Left ventricle myocardium superior (tissue), 1 donor: ENCODE measurements at places on chromosomes 16 and 17.

DNA sequence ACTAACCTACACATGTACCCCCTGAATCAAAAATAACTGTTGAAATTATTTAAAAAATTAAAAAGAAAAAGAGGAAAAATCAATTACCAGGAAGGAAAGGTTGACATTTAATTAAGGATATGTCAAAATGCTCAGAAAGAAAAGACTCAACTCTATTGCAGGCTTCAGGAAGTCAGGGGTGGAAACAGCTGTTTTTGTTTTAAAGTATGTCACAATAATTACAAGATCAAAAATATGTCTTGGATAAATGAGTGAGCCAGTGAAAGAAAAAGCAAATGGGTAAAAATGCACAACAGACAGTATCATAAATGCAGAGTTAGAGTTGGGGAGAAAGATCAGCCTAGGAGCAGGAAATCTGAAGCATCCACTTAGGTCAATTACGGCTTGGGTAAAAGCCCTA lies 146.0 kb downstream of the CDH11 start:
- no peak for DNase-seq

GRCh38 chr16:81695321-81696165 lies 83.5 kb upstream of the PLCG2 start:
- no peak for DNase-seq

DNA sequence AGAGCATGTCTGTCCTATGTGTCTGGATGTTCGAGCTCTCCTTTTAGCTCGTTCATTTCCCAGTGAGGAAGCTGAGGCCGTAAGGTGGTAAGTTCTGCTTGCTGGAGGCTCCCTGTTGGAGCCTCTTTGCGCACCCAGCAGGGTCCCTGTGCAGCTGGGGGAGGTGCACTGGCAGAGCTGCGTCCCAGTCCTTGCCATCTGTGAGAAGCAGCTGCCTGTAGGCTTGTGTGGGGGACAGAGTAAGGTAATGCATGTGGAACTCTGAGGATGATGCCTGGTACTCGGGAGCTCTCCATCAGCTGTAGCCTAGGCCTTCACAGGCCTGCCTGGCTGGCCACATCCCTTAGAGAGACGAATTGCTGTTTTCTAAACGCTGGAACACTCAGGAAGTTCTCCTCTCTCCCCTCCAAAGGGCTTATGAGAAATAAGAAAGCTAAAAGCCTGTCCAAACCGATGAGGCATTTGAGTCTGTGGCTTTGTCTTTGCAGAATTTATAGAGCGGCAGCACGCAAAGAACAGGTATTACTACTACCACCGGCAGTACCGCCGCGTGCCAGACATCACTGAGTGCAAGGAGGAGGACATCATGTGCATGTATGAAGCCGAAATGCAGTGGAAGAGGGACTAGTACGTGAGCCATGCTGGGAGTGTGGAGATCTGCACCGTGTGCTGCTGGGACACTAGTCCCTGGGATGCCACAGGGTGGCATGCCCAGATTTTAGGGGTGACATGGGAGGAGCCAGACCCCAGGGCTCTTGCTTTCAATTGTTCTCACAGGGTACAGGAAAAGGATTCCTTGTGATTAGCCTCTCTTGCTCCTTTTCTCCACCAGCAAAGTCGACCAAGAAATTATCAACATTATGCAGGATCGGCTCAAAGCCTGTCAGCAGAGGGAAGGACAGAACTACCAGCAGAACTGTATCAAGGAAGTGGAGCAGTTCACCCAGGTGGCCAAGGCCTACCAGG lies 1.6 kb downstream of the NDUFB10 start:
- no peak for DNase-seq

- DNase-seq: no peak
These were observed 14.2 kb downstream of the PLD6 start for GRCh38 chr17:17191961-17192381.

GRCh38 chr16:12410837-12411490 lies 392.7 kb downstream of the CPPED1 start:
- DNase-seq: no peak

GRCh38 chr17:66772148-66772812 lies 62.6 kb upstream of the CACNG5 start:
- no peak for DNase-seq

DNA sequence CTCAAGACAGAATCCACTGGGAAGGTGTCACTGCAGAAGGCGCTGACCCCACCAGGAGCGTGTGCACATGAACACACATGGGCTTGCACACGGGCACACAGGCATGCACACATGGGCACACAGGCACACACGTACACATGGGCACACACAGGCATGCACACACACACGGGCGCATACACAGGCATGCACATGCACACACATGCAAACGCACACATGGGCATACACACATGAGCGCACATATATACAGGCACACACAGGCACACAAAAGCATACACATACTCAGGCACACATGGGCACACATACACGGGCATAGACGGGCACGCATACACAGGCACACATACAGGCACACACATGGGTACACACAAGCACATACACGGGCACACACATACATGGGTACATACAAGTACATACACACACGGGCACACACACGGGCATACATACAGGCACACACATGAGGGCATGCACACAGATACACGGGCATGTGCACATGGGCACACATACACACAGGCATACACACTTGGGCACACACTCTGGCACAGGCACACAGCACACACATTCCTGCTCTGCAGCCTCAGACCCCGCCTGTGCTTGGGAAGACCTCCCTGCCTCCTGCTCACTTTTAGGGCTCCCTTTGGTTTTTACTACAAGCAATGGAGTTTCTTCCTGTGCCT lies 86.8 kb downstream of the ZNF778 start:
- no peak for DNase-seq

- no peak for DNase-seq
These were observed 215.3 kb downstream of the C16orf95 start for GRCh38 chr16:87101903-87102302.

DNA sequence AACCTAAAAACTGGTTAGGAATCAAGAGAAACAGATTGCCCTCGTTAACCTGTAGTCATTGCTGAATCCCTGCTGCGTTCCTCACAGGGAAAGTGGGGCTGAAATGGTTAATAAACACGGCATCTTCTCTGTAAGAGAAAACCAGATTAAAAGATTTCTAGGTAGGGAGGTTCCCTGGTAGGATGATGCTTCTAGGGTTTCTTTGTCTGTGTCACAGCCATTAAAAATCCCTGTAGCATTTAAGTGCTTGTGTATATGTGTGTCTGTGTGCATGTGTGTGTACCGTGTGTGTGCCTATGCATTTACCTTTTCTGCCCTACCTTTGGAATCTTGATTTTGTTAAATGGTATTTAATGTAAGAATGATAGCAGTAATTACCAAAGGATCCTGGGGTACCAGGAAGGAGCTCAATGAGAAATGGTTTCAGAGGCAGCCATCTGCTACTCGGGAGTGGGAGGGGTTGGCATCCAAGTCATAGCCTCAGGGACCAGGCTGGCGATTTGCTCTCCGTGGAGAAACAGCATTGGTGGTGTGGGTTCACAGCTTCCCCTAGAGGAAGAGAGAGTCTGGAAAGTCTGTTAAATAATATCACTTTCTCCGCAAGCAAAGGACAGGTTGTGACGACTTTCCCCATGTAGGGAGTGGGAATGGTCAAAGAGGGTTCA lies 177.1 kb downstream of the HS3ST4 start:
- no peak for DNase-seq

- peak; percentile 80 for DNase-seq
These were observed 151.8 kb downstream of the PITPNC1 start for GRCh38 chr17:67528751-67529436.

DNA sequence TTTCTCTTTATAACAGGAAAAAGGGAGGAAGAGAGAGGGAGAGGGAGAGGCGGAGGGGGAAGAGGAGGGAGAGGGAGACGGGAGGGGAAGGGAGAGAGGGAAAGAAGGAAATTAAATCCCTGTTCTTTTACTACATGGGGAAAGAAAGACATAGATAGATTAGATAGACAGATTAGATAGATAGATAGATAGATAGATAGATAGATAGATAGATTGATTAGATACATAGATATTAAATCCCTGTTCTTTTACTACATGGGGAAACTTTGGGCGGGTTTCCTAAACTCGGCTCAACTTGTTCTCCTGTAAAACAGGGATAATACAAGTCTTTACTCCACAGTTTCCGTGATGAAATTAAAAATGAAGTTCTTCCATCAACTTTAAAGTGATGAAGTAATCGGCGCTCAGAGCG lies 661 bp downstream of the RFWD3 start:
- DNase-seq: no peak

DNA sequence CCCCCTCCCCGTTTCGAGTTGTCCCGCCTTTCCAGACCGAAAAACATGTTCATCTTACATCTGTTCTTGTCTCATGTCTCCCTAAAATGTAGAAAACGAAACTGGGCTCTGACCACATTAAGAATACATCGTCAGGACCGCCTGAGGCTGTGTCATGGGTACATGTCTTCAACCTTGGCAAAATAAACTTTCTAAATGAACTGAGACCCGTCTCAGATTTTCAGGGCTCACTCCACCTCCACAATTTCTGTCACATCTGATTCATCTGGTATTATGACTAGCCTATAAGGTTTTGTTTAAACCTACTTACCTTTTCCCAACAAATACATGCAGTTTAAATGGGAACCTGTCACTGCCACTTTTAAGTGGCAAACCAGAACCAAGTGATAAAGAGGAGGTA lies 621 bp downstream of the SDR42E1 start:
- DNase-seq: no peak

DNA sequence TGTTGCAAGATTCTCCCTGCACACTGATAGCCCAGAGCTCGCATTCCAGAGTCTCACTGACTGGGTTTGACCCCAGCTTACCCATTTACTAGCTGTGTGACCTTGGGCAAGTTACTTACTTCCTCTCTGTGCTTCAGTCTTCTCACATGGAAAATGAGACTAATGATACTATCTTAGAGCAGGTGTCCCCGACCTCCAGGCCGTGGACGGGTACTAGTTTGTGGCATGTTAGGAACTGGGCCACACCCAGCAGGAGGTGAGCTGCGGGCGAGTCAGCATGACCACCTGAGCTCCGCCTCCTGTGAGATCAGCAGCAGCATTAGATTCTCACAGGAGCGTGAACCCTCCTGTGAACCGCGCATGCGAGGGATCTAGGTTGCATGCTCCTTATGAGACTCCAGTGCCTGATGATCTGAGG lies 15.8 kb downstream of the ANKFY1 start:
- no peak for DNase-seq

DNA sequence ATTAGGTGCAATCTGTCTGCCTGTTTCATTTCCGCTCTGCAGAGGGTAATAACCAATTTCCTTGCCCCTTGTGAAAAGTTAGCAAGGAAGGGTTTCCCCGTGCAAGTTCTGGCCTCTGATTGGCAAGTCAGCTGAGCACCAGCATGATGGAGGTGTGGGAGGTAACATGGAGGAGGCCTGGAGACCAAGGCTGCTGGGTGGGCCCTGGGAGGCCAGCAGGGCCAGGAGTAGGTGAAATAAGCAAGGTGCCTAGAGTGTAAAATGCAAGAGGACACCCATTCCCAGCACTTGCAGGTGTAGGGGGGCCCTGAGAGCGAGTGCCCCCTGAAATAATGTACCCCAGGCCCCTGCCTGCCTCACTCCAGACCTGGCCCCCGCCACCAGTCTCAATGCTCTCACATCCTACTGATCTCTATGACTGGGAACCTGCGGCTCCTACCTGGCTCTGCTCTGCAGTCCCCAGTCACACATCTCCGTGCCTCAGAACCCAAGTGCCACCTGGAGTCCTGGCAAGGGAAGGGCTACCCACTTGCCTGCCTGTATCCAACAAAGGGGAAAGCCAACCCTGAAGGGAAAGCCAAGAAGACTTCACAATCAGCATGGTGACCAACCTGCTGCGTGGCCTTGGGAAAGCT lies 116.2 kb downstream of the C16orf78 start:
- no peak for DNase-seq

GRCh38 chr16:80954985-80955384 lies 51.7 kb downstream of the CMC2 start:
- DNase-seq: no peak

DNA sequence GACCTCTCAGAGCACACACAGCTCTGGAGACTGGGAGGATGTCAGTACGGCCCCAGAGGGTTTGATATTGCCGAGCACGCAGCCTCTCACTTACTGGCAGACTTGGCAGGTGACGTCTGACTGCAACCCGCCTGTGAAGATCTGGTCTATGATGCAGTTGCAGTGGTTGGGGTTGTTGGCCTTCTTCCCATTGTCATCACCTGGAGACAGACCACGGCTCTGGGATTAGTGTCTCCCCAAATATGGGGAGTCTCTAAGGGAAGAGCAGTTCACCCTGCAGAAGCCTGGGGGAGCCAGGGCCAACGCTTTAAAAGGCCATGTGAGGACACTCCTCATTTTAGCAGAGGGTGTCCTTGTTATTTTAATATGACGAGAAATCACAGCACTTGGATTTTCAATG lies 30.1 kb downstream of the USP22 start:
- DNase-seq: no peak

DNA sequence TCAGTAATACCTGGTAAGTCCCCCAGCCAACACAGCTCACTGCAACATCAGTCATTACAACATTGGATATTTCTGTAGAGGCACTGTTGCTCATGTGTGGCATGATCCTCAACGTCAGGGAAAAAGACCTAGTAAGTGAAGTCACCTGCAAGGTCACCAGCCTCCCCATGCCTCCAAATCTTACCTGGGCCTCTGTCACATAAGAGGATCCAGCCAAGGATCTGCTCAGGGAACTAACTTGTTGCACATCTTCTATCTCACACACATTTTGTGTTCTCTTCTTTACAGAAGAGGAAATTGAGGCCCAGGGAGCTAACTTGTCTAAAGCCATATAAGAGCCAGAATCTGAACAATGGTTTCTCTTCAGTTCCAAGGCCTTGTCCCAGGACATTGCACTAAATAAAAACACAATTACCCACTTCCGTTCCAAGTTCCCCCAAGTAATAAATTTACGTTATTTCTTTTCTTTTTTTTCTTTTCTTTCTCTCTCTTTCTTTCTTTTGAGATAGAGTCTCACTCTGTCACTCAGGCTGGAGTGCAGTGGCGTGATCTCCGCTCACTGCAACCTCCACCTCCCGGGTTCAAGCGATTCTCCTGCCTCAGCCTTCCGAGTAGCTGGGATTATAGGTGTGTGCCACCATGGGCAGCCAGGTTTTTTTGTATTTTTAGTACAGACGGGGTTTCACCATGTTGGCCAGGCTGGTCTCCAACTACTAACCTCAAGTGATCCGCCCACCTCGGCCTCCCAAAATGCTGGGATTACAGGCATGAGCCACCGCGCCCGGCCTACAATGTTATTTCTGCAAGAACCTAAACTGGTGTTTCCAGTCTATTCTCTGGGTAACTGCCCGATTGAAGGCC lies 1.3 kb downstream of the SHMT1 start:
- no peak for DNase-seq

DNA sequence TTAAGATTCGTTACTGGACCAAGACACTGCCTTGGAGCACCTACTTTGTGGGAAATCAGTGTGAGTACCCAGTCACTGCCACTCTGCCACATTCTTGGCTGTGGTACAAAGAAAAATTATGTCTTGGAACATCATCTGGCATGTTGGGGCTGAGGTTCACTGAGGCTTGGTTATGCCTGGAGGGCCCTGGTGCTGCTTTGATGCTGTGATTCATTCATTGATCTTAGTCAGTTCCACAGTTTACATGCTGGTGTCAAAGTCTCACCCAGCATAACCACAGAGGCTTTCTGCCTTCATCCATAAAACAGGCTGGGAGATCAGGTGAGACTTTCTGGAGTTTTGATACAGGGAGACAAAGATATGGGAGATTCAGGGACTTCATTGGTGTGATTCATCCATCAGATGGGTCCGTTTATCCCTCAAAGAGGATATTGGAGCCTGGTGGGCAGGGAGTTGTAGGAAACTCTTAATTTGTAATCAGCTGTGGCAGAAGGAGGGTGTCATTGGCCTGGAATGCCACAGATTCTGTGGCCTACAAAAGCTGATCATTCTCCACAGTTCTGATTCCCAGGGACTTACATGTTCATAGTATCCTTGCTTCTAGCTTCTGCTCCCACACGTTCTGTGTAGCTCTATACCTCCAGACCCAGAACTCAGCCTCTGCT lies 322.5 kb downstream of the PMP22 start:
- DNase-seq: no peak
